ENCODE measurements at places on chromosomes 13 and 19.

- DNase-seq: peak; percentile 34
Measured at GRCh38 chr19:1265615-1266128, 3.5 kb upstream of the CIRBP start.

DNA sequence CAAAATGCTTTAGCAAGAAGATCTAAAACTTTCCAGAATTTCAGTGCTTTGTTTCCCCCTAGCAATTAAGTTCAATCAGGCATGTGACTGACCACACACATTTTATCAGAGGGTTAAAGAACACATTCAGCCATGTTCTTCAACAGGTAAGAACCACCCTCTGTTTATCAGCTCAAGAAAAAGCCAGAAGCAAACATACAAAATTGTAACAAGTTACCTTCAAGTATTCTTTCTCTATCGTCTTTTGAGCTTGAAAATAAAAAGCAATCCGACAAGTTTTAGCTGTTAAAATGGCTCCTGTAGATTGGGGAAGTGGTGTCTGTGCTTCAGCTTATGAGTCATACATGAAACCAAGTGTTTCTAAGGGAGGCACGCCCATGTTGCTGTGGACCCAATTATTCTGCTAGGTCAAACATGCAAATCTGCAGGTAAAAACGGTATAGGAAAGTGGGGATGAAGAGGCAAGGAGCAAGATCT, at the start of gene ELF1:
ELF1 (minus strand) TSS at position 306 of the 477 bp plus-strand sequence. CDS start 37,262 bp downstream, outside the sequence.
- peak; percentile 57 for DNase-seq

DNA sequence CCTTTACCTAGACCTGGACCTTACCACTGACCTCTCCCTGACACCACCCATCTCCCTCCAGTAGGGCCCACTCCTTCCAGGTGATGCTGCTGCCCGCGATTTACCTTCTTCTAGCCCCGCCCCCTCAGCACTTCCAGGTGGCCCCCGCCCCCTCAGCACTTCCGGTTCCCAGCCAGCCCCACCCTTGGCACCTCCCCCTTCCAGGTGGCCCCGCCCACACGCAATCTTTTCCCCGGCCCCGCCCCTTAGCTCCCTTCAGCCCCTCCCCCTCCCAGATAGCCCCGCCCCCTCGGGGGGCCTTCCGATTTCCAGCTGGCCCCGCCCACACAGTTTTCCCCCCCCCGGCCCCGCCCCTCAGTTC, 586 bp downstream of the LIG1 start:
- peak; percentile 91 for DNase-seq

- no peak for DNase-seq
Measured at GRCh38 chr13:28607187-28607955, 51.6 kb upstream of the POMP start.

- DNase-seq: no peak
Measured at GRCh38 chr13:76048131-76048530, 412.0 kb downstream of the LMO7 start.

DNA sequence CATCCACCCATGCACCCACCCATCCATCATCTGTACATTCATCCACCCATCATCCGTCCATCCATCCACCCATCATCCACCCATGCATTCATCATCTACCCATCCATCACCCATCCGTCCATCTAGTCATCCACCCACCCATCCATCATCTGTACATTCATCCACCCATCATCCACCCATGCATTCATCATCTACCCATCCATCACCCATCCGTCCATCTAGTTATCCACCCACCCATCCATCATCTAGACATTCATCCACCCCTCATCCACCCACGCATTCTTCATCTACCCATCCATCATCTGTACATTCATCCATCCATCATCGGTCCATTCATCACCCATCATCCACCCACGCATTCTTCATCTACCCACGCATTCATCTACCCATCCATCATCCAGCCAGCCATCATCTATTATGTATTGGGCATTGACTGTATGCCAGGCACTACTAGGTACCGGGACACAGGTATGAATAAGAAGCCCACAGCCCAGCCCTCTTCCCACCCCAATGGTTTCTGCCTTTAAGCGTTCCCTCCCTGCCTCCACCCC, 16.7 kb upstream of the GALP start:
- peak; percentile 14 for DNase-seq

DNA sequence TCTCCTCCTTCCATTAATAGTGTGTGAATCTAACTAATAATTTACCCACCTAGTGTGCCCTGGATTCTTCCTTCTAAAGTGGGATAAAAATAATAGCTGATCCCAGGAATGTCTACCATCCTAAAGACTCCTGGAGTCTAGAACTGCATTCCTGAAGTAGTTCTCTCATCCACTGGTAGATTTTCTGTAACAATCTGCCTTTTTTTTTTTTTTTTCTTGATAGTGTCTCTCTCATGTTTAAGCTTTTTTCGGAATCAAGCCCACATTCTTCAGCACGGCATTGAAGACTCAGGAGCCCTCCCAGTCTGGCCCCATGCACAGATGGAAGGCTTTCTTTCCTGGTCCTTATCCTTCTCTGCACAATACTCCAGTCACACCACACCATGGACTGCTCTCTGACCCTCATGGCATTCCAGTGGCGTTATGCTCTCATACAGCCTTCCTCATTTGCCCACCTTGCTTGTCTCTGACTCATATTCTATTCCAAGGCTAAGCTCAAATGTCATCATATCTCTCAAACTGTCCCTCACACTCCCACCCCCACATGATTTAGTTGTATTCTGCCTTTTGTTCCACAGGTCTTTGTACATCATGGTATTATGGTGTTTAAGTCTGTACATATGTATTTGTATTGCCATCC, 68.7 kb upstream of the FRY start:
- no peak for DNase-seq

GRCh38 chr13:110423689-110424302, 116.7 kb downstream of the COL4A2 start:
- no peak for DNase-seq

GRCh38 chr19:36196249-36196648, 18.2 kb downstream of the ZNF565 start:
- DNase-seq: no peak

DNA sequence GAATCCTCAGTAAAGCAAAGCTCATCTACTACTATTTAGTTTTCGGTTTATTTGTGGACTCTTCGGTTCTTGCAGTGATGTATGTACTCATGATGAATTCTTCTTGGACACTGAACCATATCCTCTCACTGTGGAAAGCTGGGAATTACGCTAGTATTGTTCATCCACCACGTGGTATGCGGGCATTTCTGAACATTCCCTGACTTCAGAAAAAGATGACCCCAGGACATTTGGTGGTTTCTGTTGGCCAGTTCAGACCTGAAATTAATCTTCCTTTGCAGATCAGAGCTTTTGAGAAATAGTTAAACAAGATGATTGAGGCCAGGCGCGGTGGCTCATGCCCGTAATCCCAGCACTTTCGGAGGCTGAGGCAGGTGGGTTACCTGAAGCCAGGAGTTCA, 25.3 kb upstream of the FBN3 start:
- no peak for DNase-seq

- DNase-seq: no peak
Measured at GRCh38 chr19:14954071-14954655, 12.9 kb downstream of the OR7C2 start.

DNA sequence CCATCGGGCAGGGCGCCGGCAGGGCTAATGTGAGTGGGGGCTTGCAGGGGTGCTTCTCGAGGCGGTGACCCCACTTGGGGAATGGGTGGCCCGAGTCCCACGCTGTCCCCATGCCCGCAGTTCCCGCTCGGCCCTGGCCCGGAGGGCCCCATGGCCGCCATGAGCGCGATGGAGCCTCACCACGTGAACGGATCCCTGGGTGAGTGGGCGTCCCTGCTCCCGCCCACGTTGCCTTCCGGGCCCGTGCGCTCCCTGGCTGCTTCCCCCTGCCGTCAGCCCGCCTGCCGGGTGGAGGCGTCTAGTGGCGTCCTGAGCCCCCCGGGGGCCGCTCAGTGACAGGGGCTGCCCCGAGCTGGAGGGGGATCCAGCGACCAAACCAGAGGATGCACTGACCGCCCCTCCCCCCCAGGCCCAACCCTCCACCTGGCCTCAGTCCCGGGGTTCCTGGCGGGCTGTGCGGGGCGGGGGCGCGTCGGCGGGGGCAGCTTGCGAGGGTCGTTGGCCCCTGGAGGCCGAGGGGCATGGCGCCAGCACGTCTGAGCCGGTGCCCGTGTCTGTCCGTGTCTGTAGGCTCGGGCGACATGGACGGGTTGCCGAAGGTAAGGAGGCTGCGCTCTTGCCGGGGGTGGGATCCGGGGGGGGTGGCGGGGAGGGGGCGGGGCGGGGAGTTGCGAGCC, 4.8 kb downstream of the ISYNA1 start:
- DNase-seq: peak; percentile 75

- DNase-seq: no peak
Measured at GRCh38 chr19:19271828-19272599, 1.1 kb downstream of the TM6SF2 start.

DNA sequence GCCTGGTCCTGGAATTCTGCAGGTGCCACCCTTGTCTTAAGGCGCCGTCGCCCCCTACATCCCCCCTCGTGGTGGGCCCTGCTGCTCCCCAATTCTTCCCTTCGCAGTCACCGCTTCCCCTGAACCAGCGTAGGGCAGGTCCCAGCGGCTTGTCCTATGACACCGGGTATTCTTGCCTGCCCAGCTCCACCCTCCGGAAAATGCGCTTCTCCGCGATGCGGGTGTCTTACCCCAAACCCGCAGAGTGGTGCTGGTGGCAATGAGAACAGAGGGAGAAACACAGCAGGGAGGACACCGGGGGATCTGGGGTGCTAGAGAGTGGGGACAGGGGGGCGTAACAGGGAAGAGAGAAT, 9.0 kb downstream of the ZNF808 start:
- DNase-seq: no peak

DNA sequence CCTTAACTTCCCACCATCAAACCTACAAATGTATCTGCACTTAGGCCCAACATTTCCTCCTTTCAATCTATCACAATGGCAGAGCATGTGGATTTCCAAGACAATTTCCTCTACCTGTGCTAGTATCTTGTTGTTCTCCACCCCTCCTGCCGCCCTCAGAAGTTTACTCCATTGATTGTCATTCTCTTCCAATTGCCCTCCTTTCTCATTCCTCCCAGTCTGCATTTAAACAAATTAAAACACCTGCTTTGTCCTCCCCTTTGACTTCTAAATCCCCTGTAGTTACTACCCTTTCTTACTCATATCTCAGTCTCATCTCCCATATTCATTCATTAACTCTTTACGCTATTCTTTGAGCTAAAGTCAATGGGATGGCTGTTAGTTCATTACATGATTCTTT, 370.6 kb downstream of the DIAPH3 start:
- DNase-seq: no peak

DNA sequence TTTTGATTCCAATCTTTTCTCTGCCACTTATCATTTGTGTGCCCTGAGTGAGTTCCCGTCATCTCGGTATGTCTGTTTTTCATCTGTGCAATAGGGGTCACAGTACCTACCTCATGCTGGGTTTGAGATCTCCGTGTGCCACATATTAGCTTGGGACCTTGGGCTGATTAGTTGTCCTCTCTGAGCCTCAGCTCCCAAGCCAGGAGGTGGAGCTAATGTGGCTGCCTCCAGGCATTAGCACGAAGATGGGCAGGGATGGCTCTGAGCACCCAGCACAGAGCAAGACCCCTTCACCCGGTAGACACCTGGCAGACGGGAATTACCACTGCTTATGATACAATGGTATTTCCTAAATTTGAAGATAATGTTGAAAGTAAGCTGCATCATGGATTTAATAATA, 35.8 kb upstream of the XPO4 start:
- DNase-seq: no peak

DNA sequence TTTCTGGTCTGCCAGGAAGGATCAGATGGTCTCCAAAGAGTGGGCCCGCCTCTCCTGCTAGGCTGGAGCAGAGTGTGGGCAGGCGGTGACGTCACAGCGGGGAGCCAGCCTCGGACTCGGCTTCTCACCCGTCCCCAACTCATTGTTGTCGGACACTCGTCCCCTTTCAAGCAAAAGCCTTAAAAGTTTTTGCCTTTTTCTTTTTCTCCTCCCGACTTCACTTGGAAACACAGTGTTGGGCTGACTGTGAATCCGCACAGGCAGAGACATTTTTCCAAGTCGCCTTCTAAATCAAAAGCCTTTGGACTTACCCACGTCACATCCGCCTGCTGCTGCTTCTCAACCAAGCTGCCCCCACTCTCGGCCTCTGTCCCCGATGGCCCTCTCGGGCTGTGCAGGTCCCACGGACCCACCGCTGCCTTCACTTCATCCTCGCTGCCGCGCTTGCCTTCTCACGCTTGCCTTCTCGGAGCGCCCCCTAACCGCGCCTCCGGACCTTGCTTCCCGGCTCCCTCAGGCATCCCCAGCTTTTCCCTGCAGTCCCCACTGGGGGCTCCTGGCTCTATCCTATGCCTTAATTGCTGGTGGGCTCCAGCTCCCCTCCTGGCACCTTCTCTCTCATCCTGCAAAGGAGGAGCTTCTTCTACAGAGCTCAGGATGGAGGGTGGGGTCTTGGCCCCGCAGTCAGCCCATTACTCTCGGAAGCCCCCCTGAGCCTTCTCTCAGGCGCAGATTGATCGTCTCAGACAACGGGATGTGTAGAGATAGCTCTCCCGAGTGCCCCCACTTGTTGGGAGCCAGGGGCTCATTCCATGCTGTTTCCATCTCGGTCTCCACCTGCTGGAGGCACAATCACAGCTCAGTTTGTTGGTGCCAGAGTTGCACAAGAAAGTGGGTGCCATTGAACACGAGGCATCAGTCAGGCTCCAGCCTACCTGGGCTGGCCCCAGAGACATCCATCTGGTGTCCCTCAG, 3.9 kb upstream of the ZNF135 start:
- DNase-seq: no peak

- DNase-seq: no peak
Measured at GRCh38 chr13:94145966-94146365, 333.5 kb downstream of the DCT start.

GRCh38 chr13:112693831-112694497, 4.1 kb downstream of the ATP11A start:
- DNase-seq: no peak

DNA sequence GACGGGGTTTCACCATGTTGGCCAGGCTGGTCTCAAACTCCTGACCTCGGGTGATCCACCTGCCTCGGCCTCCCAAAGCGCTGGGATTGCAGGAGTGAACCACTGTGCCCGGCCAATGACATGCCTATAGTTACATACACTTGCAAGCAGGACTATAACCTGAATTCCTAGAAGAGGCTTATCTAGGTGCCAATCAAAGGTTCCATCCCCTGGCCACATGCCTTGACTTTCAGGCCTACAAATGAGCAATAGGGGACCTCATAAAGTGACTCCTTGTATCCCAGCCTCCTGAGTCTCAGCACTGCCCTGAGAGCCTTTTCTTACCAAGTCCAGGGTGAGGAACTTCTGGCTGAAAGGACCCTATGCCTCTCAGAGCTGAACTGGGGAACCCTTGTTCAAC, 3.9 kb upstream of the LSM4 start:
- no peak for DNase-seq

- no peak for DNase-seq
Measured at GRCh38 chr13:44812818-44813217, 176.5 kb downstream of the NUFIP1 start.

- peak; percentile 98 for DNase-seq
Measured at GRCh38 chr19:48637449-48637947, 319 bp upstream of the DBP start.

DNA sequence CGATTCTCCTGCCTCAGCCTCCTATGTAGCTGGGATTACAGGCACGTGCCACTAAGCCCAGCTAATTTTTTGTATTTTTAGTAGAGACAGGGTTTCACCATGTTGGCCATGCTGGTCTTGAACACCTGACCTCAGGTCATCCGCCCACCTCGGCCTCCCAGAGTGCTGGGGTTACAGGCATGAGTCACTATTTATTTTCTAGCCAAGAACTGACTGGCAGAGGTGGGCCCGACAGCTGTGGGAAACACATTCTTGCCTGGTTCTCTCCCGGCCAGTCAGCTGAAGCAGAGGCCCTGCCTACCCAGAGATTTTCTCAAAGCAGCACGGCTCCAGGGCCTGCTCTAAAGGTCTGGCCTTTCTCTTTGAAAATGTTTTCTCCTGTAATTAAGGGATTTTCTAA, 108.0 kb downstream of the KCTD15 start:
- DNase-seq: no peak

- no peak for DNase-seq
Measured at GRCh38 chr19:17646441-17646840, 41.7 kb downstream of the UNC13A start.
